ENCODE measurements at places on chromosomes 6 and 20. TPM values are rescaled to one million over a fixed set of nuclear protein-coding genes. Genes with fewer than 3 reads are reported as not detected.

Gene CD109
- 8.8 TPM for total RNA-seq

GRCh38 chr20:48215536-48215935, 430.3 kb upstream of the SULF2 start:
- no peak for DNase-seq

- peak; percentile 61 for DNase-seq
Measured at GRCh38 chr6:128731249-128732165, 151.4 kb upstream of the LAMA2 start.

GRCh38 chr6:109706513-109706912, 15.4 kb downstream of the FIG4 start:
- no peak for DNase-seq

- no peak for DNase-seq
Measured at GRCh38 chr6:3125815-3126214, 7.3 kb downstream of the BPHL start.

Measured in A673 (cell line).